Tongue (tissue), 3 donors: ENCODE measurements at places on chromosomes 11 and 22.

DNA sequence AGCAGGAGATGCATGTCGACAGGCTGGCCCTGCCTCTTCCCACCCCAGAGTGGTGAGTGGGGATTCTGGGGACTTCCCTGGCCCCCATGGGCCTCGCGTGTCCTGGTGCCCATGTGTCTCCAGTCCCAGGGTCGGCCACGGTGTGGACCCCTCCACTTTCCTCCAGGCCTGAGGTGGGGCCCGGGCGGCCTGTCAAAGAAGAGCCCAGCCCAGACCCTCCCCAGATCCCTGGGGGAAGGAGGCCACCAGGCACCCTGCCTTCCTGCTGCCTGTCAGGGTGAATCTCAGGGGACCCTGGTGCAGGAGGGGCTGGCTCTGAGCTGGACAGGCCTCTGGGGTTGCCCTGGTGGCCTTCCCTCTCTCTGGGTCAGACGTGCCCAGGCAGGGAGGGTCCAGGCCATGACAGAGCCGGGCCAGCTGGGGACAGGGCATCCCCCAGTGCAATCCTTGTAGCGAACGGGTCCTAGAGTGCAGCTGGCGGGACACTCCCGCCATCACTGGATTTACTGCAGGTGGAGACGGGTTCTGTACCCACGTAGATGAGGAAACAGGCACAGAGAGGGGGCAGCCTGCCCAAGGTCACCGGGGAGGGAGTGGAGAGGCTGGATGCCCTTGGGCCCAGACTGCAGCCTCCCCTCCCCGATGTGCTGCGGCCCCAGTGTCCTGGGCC, 13.5 kb upstream of the MUC6 start:
- DNase-seq = no peak

DNA sequence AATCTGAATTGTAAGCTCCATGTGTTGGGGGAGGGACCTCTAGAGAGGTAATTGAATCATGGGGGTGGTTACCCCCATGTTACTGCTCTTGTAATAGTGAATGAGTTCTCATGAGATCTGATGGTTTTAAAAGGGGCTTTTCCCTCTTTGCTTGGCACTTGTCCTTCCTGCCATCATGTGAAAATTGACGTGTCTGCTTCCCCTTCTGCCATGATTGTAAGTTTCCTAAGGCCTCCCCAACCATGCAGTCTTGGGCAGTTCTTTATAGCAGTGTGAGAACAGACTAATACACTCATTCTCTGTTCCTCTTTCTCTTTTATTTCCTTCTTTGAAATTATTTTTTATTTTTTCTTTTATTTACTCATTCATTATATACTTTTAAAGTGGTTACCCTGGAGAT, 239.4 kb downstream of the CSNK2A3 start:
- no peak for DNase-seq

GRCh38 chr22:17781319-17782031, 7.2 kb upstream of the BID start:
- peak; percentile 68 for DNase-seq

DNA sequence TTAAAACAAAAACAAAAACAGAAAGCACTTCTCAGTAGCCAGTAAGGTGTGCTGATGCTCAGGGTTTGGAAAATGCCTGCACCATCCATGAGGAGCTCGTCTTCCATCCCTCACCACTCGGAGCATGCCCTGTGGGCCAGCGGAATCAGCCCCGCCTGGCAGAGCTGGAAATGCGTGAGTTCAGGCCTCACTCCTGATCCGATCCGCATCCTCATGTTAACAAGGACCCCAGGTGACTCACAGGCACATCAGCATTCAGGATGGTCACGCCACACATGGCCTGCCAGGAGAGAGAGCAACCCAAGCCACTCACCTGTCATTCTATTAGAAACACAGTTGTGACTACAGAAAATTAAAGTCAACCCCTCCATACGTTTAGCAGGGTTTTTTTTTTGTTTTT, 188.5 kb downstream of the MPPED1 start:
- no peak for DNase-seq

DNA sequence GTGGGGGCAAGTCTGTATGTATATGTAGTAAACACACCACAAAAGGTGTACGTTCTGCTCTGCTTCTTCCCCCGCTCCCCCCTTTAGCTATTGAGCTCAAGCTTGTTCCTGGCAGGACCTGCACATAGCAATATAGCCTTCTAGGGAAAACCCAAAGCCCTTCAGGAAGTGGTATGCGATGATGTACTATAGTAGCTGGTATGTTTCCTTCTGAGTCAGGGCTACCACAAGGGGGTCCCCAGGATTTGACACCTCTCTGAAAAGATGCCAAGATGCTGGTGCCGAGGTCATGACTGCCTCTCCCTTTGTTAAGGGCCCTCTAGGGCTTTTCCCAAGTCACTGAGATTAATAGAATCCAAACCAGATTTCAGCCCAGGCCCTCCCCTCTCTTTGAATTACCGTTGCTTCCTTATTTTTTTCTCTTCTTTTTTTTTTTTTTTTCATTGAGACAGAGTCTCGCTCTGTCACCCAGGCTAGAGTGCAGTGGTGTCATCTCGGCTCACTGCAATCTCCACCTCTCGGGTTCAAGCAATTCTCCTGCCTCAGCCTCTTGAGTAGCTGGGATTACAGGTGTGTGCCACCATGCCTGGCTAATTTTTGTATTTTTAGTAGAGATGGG, 268.4 kb downstream of the ETS1 start:
- DNase-seq = no peak

DNA sequence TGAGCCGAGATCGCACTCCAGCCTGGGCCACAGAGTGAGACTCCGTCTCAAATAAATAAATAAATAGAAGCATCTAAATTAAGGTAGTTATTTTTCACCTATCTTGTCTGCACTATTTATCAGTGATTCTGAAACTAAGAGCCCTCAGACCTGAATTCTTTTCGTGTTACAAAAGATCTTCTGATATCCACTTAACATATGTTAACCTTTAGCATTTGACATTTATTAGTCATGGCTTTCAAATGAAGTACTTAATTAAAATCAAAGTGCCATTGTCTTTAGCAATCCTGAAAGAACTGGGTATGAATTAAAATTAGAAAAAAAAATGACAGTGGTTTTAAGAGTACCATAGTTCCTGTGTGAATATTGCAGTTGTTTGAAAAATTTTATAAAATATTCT, 99.1 kb upstream of the TIMP3 start:
- DNase-seq = no peak

DNA sequence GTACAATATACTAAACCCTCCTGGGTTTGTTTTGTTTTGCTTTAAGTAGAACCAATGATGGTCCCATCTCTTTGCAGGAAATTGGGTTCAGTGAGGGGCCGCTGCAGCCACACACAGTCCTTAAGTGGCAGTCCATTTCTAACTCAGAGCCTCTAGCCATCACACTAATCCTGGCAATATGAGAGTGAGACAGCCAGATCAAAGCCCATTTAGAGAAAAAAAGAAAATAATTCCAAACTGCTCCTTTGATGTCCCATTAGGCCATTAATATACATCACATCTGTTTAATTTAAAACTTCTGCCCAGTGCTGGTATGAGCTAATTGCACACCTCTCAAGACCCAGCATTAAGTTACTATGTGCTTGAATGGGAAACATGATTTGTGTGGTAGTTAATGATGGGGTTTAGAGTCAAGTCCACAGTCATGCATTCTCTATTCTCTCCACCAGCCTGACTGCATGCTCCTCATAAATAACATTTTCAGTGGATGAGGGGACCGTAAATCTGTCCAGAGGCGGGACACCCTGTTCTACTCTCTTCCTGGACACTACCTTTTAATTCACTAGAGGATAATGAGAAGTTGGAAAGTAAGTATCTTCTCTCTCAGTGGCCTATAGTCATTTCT, 53.8 kb upstream of the BIRC3 start:
- DNase-seq = no peak

- DNase-seq = no peak
These were observed 86.7 kb downstream of the APOL5 start for GRCh38 chr22:35804421-35804820.

DNA sequence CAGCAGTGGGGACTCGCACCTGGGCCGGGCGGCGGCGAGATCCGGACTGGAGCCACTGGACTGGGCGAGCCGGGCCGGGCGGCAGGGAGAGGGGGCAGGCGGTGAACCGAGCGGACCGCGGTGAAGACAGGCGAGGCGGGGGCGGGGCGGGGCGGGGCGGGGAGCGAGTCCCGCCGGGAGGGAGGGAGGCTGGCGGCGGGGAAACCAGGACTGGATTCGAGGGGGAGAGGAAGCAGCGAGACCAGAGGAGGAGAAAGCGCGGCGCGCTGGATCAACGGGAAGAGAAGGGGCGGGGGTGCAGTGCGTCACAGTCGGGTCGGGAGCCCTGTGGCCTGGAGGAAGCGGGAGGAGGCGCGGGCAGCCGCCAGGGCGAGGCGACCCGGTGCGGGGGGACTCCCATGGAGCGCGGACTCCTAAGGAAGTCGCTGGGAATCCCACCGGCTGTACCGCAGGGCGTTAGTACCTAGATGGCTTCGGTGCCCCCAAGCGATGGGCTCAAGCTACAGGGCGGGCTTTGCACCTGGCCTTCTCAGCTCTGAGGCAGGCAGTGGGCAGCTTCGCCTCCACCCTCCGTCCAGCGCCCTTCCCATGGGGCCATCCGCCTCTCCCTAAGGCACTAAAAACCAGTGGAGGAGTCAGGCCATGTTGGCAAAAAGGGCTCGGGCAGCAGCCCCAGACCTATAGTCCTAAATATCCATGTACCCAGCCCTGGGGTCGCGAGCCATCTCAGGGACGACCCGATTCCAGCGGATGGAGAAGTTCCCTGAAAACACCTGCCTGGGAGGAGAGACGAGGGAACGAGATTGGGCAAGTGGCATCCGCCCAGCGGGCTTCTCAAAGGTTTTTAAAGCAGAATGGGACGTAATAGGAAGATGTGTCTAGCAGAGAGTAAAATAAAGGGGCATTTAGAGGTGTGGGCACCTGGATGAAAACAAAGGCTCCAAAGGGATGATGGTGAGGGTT, at the start of gene TMEM121B:
Gene TMEM121B (minus strand): TSS at position 128 of the 963 bp plus-strand sequence. CDS start 233 bp downstream, outside the sequence.
- peak; percentile 84 for DNase-seq
